ENCODE measurements at places on chromosomes 2 and 18. TPM values are rescaled to one million over a fixed set of nuclear protein-coding genes. Genes with fewer than 3 reads are reported as not detected.

DNA sequence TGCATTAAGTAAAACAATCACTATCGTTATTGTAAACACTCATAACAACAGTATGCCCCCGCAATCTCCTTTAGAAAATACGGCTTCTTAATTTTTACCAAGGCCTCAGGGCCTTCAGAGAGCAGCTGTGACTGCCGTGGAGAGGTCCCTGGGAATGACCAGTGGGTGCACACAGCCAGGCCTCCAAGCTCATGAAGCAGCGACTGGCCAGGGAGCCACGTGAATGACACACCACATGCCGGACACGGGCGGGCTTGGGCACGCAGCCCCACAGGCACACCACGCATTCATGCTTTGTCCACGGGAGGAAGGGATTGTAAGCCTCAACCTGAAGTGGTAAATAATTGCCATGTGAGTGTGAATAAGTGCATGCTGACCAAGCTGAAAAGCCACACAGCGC is 121.0 kb downstream of the EIPR1 start:
- no peak for DNase-seq

DNA sequence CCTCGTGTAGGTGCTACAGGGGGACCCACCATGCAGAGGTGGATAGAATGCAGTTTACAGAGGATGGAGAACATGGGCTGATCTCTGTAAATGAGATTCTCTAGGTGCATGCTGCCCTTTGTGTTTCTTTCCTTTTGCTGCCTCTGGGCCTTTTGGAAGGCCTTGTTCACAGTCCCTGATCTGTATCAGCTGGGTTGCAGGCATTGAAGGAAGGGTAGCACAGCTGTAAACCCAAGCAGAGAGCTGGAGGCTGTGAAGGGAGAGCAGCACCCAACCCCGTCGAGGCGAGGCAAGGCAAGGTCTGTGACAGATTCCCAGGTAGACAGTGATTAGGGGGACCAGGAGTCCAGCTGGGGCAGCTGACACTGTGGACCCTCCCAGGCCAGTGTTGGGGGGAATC is 56.1 kb upstream of the SOS1 start:
- DNase-seq: no peak

GRCh38 chr2:23375448-23375847 is 9.5 kb upstream of the KLHL29 start:
- no peak for DNase-seq

The ANKRD30BL gene
- total RNA-seq: not detected

The CACNB4 gene
- total RNA-seq: 0.64 TPM

The ARHGAP28 gene
- total RNA-seq: not detected

Data from natural killer cell treated with Interleukin-12 subunit alpha and Interleukin-12 subunit beta and Interleukin-15 and Interleukin-18, amount 100 ng/mL, for 72 hours (primary cell).